ENCODE measurements at places on chromosomes 5 and 9.

DNA sequence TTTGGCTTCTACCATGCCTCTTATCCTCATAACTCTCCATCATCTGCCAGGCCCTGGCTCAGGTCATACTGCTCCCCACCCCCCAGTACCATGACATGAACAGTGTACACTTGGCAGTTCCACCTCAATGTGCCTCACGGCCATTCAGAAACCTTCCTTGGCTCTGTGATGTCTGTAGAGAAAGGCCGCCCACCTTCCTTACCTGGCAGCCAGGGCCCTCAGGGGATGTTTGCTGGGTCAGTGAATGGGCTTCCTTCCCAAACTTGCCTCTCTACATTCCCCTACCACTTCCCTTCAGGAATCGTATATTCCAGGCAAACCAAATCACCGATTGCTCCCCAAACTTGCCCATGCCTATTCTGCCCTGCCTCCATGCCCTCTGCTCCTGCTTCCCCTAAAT lies 101.1 kb downstream of the PSD2 start:
- DNase-seq: no peak

DNA sequence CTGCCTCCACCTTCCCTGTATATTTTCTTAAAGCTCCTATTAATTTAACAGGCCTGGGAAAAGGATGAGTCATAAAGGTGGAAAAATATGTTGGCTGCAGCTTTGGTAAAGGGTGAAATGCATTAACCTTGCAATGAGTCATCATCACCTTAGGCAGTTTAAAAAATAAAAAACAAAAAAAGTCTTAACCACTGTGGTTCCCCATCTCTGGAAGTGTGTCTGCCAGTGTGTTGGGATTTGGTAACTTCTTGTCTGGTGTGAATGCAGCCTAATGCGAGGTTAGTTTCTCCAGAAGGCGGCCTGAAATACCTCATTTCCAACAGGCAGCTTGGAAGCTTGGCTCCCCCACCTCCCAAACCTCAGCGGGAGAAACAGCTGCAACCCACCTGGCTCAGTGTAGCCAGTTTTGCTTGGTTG lies 265.3 kb upstream of the GAS1 start:
- DNase-seq: no peak

- DNase-seq: no peak
Observed at GRCh38 chr5:177510567-177511053, 984 bp upstream of the DOK3 start.

DNA sequence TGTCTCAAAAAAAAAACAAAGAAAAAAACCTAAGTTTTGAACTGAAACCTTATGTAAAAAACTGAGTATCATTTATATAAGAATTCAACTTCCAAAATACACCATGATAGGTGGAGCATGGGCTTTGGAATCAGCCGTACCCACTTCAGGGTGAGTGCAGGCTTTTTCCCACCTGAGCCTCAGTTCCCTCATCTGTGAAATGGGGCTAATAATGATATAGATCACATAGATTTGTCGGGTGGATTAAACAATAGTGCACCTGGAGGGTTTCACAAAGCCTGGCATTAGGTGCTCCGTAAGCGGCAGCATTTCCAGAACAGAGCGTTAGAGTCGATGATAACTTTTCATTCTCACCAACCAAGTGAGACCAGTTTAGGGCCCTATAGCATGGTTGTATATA lies 91.9 kb downstream of the CYFIP2 start:
- DNase-seq: no peak

GRCh38 chr9:93492327-93492726 lies 38.9 kb upstream of the FAM120AOS start:
- no peak for DNase-seq

DNA sequence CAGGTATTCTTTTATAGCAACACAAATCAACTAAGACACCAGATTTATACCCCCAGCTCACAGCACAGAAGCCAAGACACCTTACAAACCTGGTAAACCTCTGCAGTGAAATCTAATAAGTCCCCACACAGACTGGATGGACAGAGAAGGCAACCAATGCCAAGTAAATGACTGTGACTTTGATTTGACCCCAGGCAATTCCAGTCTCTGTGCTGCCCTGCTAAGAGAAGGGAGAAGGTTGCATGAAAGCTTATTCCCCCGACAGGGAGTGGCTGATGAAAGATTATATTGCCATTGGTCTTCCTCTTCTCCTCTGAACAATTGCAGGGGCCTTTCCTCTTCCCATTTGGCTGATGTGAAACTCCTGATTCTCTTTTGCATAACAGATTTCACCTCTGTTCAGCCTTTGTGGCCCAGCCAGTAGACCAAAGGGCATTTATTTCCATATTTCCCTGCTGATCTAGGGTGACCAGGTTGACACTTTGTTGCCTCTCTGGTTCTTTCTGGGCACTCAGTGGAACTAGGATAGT lies 107.6 kb downstream of the ADRB2 start:
- no peak for DNase-seq

GRCh38 chr5:119343766-119344165 lies 12.1 kb upstream of the TNFAIP8 start:
- peak; percentile 54 for DNase-seq

DNA sequence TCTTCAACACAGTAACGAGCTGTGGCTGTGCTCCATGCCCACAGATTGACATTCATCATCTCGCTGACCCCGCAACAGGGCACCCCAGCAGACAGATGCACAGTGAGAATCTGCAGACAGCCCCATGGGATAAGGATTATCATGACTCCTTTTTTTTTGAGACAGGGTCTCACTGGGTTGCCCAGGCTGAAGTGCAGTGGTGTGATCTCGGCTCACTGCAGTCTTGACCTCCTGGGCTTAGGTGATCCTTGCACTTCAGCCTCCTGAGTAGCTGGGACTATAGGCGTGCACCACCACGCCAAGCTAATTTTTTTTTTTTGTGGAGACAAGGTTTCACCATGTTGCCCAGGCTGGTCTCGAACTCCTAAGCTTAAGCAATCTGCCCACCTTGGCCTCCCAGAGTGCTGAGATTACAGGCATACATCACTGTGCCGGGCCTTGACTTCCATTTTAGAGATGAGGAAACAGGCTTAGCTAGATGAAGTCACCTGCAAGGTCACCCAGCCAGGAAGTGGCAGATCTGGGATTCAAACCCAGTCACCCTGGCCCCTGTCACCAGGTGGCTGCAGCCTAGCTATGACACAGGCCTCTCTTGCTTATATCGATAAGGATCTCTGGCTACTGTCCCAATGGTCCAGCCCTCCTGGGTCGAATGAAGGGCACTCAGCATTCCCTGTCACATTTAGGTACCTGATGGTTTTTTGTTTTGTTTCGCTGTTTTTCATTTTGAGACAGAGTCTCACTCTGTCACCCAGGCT lies 5.1 kb downstream of the AIF1L start:
- no peak for DNase-seq

DNA sequence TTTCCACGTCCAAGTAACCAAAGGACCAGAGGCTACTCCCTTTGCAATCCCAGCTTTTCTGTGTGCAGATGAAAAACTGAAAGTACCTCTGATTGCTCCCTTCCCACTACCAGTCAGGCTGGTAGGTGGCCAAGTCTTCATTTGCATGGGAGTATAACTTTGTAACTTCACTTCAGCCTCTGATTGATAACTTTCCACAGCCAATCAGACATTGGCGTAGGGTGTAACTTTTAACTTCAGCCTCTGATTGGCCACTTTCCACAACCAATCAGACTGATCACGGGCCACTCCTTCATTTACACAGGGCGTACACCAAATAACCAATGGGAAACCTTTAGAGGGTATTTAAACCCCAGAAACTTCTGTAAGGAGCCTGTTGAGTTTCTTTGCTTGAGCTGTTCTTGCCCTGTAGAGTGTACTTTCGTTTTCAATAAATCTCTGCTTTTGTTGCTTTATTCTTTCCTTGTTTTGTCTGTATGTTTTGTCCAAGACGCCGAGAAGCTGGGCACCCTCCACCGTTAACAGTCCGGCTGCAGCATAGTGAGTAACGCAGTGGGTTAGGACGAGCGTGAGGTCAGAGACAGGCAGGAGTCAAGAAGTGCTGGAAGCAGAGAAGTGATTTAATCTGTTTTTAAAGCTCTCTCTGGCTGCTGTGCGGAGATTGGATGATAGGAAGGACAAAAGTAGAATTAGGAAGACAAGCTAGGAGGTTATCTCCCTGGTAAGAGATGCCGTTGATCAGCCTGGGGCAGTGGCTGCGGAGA lies 3.5 kb upstream of the EXOSC2 start:
- DNase-seq: no peak

Data from activated CD8-positive, alpha-beta memory T cell treated with anti-CD3 and anti-CD28 coated beads, Interleukin-2, amount 50 U/mL, for 4 hours (primary cell).